ENCODE measurements at places on chromosomes 12 and 14.

- no peaks in the 10 kb centered on the region for H3K27me3 ChIP-seq
- no peak overlapping the region for H3K27ac ChIP-seq
- peaks cover 9% of the 10 kb centered on the region for H3K4me1 ChIP-seq
- DNase-seq, result no peak
- H3K36me3 ChIP-seq, result peaks cover 62% of the 10 kb centered on the region
Observed at GRCh38 chr14:60882219-60882618, 98.7 kb downstream of the TRMT5 start.

- H3K27me3 ChIP-seq, result no peaks in the 10 kb centered on the region
- H3K36me3 ChIP-seq, result peaks cover 84% of the 10 kb centered on the region
- peak; percentile 84 for DNase-seq
- peak overlapping the region; percentile 64 for H3K4me3 ChIP-seq
Observed at GRCh38 chr14:100106250-100107112, 41.3 kb downstream of the EVL start.

GRCh38 chr14:87492561-87492960 lies 500.4 kb downstream of the GALC start:
- no peaks in the 10 kb centered on the region for H3K36me3 ChIP-seq
- H3K27me3 ChIP-seq, result no peaks in the 10 kb centered on the region
- H3K4me3 ChIP-seq, result no peak overlapping the region
- no peak overlapping the region for H3K27ac ChIP-seq
- DNase-seq, result no peak

- no peak for DNase-seq
- no peaks in the 10 kb centered on the region for H3K36me3 ChIP-seq
- H3K27ac ChIP-seq, result no peak overlapping the region
- H3K27me3 ChIP-seq, result no peaks in the 10 kb centered on the region
- H3K4me1 ChIP-seq, result no peaks in the 10 kb centered on the region
Observed at GRCh38 chr12:125841332-125841731, 776.1 kb downstream of the AACS start.

DNA sequence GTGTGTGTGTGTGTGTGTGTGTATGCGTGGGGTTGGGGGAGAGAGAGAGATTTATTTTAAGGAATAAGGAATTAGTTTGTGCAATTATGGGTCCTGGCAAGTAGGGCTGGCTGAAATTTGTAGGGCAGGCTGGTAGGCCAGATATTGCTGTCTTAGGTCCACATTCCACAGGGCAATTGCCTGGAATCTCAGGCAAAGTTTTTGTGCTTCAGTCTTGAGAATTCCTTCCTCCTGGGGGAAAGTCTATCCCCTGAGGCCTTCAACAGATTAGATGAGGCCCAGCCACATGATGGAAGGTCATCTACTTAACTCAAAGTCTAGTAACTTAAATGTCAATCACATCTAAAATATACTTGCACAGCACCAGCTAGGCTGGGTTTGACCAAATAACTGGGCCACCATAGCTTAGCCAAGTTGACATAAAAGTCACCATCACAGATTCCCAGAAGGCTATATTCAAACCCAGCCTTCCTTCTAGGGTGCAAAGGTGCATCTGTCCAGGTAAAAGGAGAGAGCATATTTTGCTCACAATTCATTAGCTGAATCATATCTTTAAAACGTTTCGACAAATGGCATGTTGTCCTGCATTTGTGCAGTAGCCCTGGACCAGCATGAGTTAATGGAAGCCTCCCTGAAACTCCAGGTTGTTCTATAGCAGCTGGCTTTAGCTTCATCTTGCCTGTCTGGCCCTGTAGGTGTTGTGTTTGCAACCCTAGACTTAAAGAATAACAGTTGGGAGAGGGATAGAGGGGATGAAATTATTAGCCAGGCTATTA lies 63.1 kb downstream of the C14orf132 start:
- H3K4me3 ChIP-seq, result no peak overlapping the region
- DNase-seq, result no peak
- no peaks in the 10 kb centered on the region for H3K4me1 ChIP-seq
- no peaks in the 10 kb centered on the region for H3K36me3 ChIP-seq
- no peak overlapping the region for H3K27ac ChIP-seq
- peaks cover 5% of the 10 kb centered on the region for H3K27me3 ChIP-seq

- H3K36me3 ChIP-seq, result peaks cover 5% of the 10 kb centered on the region
- peak within 1 kb of the TSS; percentile 80 for H3K4me3 ChIP-seq
- DNase-seq, result peak; percentile 28
- peaks cover 7% of the 10 kb centered on the region for H3K27me3 ChIP-seq
- H3K27ac ChIP-seq, result peak within 1 kb of the TSS; percentile 78
Observed at GRCh38 chr14:59465316-59466135, at the start of gene GPR135. Gene GPR135, minus strand, starts transcription at chr14:59465380. Its CDS starts 154 bp downstream, at chr14:59465226.

GRCh38 chr12:32397696-32398095 lies 1.7 kb upstream of the FGD4 start:
- H3K27ac ChIP-seq, result no peak overlapping the region
- peaks cover 2% of the 10 kb centered on the region for H3K4me1 ChIP-seq
- no peaks in the 10 kb centered on the region for H3K36me3 ChIP-seq
- no peak overlapping the region for H3K4me3 ChIP-seq

DNA sequence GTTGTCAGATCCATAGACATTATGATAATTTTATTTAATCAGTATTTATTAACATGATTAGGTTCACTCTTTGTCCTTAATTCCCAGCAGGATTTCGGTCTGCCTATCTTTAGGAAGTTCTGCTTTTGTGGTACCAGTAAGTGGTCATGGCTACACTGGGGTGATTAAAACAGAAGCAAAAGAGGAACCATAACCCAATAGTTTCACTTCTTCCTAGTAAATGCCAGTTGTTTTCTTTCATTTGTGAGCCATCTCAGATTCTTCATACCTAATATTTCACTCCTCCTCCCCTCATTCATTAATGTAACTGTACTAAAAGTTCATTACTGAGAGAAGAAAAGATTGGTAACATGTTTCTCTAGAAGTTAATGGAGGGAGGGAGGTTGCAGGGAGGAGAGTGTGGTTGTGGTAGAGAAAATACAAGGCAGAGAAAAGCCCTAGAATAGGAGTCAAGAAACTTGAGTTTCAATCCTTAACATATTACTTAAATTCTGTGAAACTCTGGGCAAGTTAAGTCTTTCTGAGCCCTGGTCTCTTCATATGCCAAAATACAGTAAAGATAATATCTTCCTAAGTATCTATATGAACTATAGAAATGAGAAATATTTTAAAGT lies 101.2 kb downstream of the PEBP1 start:
- H3K27ac ChIP-seq, result peak overlapping the region; percentile 61
- no peak overlapping the region for H3K4me3 ChIP-seq
- no peaks in the 10 kb centered on the region for H3K27me3 ChIP-seq
- peaks cover 33% of the 10 kb centered on the region for H3K36me3 ChIP-seq
- H3K4me1 ChIP-seq, result peaks cover 5% of the 10 kb centered on the region
- no peak for DNase-seq

DNA sequence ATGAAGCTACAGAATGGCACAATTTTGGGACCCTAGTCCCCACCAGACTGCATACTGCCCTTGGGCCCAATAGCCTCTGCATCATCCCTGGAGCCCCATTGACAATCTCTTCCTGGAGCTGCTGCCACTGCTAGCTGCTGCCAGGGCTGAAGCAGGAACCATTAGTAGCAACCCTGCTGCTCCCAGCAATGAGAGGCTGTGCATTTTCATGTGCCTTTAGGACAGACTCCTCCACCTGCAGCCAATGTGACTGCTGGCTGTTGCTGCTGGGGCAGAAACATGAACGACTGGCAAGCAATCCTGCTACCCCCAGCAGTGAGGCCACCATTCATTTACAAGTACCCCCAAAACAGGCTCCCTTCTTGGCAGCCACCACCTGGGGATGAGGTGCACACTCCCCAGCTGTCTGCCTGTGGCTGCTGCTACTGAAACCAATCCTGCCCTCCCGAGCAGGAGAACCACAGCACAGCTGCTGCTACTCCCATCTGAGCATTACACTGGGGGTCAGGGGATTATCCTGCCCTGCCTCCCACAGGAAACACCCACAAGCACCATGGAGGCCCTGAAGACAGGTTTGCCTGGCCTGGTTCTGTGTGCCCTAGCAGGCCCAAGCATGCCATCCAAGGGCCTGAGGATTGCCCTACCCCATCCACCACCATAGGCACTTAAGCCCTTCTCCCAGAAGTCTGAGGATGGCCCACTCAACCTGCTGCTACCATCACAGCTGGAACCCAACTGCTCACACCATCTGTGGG lies 181.0 kb downstream of the MYRFL start:
- DNase-seq, result no peak
- H3K27ac ChIP-seq, result no peak overlapping the region
- H3K4me1 ChIP-seq, result no peaks in the 10 kb centered on the region
- H3K4me3 ChIP-seq, result no peak overlapping the region

- H3K27me3 ChIP-seq, result no peaks in the 10 kb centered on the region
- DNase-seq, result no peak
- H3K4me1 ChIP-seq, result peaks cover 89% of the 10 kb centered on the region
- H3K36me3 ChIP-seq, result peaks cover 59% of the 10 kb centered on the region
- peak overlapping the region; percentile 62 for H3K4me3 ChIP-seq
- peak overlapping the region; percentile 95 for H3K27ac ChIP-seq
Observed at GRCh38 chr12:111434049-111434448, 28.3 kb downstream of the SH2B3 start.

GRCh38 chr12:128083132-128083729 lies 183.7 kb upstream of the TMEM132C start:
- no peak overlapping the region for H3K4me3 ChIP-seq
- H3K4me1 ChIP-seq, result no peaks in the 10 kb centered on the region
- H3K27me3 ChIP-seq, result no peaks in the 10 kb centered on the region
- H3K36me3 ChIP-seq, result no peaks in the 10 kb centered on the region

DNA sequence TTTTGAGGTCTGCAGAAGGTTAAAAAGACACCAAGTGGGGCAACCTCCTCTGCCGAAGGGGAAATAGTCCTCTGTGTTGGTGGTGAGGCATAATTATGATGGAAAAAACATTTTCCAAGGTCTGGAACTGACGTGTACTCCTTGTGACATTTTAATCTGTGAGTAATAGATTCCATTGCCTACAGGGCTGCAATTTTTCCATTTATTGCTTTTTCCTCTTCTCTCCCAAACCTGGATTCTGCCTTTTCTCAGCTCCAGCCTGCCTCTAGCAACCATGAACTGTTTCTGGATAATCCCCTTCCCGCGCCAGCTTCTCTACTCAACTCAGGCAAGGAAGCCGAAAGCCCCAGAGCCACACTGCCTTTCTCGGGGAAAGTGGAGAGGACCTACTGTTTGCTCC lies 230.1 kb upstream of the PLXNC1 start:
- no peaks in the 10 kb centered on the region for H3K36me3 ChIP-seq
- no peak overlapping the region for H3K27ac ChIP-seq
- no peaks in the 10 kb centered on the region for H3K4me1 ChIP-seq
- H3K4me3 ChIP-seq, result no peak overlapping the region
- no peak for DNase-seq

DNA sequence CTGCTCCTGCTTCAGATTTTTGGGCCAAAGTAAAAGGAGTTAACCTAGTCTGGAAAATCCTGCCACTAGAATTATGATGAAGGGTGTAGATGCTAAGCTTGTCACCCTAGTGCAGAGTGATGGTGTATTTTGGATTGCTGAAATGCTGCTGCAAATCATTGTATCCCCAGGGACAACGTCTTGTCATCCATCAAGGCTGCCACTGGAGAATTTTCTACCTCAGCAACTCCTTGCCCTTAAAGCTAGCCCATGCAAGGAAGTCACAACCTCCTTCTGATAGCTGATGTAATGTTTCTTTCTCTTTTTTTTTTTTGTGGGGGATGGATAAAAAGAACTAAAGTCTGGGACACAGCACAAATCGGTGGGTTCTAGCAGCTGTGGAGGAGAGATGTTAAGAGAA lies 139.4 kb upstream of the FRMD6 start:
- H3K4me1 ChIP-seq, result no peaks in the 10 kb centered on the region
- H3K4me3 ChIP-seq, result no peak overlapping the region
- H3K27ac ChIP-seq, result no peak overlapping the region
- H3K36me3 ChIP-seq, result no peaks in the 10 kb centered on the region
- DNase-seq, result no peak

DNA sequence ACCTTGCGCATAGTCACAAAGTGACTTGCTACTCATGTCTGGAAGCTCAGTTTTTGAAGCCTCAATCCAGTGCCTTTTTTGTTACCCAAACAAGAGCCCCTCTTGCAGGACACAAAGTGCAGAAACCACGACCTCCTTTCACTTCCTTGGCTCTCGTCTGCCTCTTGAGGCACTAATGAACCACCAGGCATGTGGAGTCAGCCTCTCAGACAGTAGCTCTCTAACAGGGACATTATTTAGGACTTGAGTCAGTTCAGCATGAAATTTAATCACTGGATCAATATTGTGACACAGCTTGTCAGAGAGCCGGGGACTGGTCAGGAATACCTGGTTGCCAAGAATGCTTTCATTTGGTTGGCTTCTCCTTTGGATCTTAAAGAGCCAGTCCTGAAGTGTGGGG lies 46.7 kb downstream of the HSPB8 start:
- H3K36me3 ChIP-seq, result no peaks in the 10 kb centered on the region
- peaks cover 2% of the 10 kb centered on the region for H3K27me3 ChIP-seq
- no peaks in the 10 kb centered on the region for H3K4me1 ChIP-seq

GRCh38 chr12:75754698-75755097 lies 243.3 kb upstream of the KRR1 start:
- H3K27ac ChIP-seq, result no peak overlapping the region
- H3K4me3 ChIP-seq, result no peak overlapping the region
- peaks cover 15% of the 10 kb centered on the region for H3K27me3 ChIP-seq
- DNase-seq, result no peak

Data from activated CD8-positive, alpha-beta T cell treated with anti-CD3 and anti-CD28 coated beads for 36 hours (primary cell).